ENCODE measurements at places on chromosomes 1 and 21.

DNA sequence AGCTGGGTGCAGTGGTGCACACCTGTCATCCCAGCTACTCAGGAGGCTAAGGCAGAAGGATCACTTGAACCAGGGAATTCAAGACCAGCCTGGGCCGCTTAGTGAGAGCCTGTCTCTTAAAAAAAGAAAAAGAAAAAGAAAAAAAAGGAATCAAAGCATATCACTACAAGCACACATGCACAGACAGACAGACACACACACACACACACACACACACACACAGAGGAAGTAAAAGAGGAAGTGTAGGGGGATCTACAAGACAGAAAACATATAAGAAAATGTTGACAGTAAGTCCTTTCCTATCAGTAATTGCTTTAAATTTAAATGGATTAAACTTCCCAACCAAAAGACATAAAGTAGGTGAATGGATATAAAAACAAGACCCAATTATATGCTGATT lies 180.3 kb downstream of the FAF1 start:
- DNase-seq, result no peak

- no peak for DNase-seq
Observed at GRCh38 chr1:65109487-65109886, 38.5 kb upstream of the AK4 start.

DNA sequence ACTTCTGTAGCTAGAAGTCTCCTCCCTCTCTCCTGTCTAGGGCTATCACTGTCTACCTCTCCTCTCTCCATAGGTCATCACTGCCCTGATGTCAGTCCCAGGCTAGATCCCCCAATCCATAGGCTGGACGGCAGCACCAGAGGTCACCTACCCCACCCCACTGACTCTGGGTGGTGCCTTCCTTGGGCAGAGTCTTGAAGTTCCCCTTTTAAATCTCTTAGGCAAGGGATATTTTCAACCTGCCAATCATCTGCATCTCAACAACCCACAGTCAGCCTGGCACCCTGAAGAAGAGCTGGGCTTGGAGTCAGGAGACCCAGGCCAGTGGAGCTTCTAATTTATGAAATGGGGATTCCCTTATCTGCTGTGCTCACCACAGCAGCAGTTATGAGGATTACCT lies 13.2 kb downstream of the MYBPH start:
- DNase-seq, result no peak

- DNase-seq, result no peak
Observed at GRCh38 chr1:204377800-204378668, 18.3 kb upstream of the PLEKHA6 start.

DNA sequence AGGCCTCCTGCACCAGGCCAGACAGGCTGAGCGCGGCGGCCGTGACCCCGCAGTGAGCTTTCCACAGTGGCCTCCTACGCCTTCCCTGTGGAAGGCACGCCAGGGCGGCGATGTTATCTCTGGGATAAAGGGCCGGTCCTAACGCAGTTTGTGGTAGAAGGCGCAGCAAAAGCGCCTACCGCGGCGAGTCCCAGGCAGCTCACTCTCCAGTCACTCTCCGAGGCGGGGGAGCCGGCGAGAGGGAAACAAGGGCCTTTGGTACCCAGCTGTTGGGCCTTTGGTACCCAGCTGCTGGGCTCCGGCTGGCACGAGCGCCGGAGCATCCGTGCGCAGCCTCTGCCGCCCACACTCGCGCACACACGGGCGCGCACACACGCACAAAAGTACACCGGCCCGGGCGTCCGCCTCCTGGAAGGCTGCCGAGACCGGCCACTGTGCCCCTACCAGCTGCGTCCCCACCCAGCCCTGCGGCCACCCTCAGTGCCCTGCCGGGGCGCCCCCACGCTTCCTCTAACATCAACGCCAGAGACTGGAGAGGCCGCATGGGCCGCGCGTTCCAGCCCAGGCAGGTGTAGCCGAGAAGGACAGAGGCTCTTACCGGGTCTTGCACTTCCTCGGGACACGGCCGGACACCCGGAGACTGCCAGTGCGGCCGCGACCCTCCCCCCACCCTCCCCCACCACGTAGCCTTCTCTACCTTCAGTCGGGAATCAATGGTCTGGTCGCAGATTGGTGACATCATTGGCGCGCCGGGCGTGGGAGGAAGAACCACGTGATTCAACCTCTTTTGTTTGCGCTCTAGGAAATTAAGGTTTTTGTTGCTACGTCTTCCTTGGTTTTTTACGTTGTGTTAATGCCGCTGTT lies 19.5 kb upstream of the ADAR start:
- DNase-seq, result peak; percentile 83

GRCh38 chr1:235730007-235730406 lies 80.4 kb upstream of the GNG4 start:
- DNase-seq, result no peak

DNA sequence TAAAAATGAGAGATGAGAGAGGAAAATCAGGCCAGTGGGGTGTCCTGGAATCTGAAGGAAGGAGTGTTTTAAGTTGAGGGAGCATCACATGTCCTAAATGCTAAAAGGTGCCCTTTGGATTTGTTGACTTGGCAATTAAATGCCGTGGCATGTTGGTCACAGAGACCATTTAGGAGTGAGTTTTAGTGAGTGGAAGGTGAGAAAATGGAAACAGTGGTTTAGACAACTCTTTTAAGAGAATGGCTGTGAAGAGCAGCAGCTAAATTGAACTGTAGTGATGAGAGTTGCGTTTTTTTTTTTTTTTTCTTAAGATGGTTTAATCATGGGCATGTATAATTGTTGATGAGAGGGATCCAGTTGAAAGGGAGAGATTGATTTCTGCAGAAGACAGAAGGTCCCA lies 95.0 kb downstream of the S1PR1 start:
- DNase-seq, result no peak

DNA sequence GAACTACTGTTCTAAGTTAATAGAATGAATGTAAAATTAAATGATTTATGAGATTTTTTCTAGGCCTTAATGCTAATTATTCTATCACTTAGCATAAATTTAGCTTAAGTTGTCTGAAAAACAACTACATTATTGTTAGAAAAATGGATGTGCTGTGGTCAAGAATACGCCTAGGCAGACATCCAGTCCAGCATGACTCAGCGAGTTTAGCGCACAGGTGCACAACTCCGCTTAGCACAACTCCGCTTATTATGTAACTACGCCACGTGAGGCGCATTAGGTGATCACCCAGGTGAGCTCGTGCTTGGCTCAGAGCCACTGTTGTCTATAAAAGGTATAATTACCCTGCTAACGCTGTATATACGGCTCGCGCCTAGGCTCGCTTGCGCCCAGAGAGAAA lies 1043.6 kb upstream of the ADGRL4 start:
- no peak for DNase-seq

DNA sequence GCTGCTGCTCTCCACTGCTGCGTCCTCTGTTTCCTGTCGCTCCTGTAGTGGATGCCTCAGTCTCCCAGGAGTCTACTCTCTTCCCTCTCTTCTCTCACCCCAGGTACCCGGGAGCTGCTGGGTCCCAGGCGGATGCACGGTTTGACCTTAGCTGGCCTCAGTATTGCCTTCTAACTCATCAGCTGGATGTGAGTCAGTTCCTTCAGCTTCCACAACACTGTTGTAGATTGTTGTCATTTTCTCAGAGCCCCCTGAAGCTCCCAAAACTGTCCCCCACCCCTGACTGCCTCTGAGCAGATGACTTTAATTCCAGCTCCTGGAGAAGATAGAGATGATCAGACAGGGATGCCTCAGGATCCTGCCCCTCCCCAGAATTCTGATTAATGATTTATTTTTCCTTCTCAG lies 7.2 kb downstream of the CNIH3 start:
- DNase-seq, result no peak

DNA sequence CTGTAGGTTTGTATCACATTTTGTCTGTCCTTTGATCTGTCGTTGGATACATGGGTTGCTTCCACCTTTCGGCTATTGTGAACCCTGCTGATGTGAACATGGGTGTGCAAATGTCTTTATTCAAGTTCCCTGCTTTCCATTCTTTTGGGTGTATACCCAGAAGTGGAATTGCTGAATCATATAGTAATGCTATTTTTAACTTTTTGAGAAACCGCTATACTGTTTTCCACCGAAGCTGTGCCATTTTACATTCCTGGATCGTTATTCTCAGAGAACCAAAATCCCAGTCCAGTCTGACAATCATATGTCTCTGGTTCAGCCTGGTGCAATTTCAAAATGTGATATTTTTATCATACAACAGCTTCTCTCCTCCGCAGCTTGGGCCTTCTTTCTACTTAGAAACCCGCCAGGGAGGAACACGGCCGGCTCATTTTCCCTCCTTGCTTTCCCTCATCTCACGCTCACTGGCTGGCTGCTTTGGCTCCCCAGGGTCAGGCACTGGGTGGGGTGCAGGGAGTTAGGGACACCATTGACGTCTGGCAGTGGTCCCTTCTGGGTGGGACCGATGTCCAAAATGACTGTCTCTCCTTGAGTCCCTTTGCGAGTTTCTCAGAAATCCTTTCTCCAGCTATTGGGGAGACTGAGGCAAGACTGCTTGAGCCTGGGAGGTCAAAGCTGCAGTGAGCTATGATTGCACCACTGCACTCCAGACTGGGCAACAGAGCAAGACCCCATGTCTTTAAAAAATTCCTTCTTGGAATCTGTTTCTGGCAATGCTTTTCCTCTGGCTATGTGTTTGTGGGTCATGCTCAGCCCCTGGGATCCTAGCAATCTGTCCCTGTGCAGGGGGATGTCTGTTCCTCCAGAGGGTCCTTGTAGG lies 73.5 kb upstream of the AKT3 start:
- no peak for DNase-seq

- peak; percentile 71 for DNase-seq
Observed at GRCh38 chr21:43646550-43647260, 12.6 kb downstream of the HSF2BP start.

- no peak for DNase-seq
Observed at GRCh38 chr1:224541901-224542630, 74.1 kb upstream of the CNIH3 start.

GRCh38 chr1:234503193-234504050 lies 24.4 kb upstream of the TARBP1 start:
- no peak for DNase-seq

DNA sequence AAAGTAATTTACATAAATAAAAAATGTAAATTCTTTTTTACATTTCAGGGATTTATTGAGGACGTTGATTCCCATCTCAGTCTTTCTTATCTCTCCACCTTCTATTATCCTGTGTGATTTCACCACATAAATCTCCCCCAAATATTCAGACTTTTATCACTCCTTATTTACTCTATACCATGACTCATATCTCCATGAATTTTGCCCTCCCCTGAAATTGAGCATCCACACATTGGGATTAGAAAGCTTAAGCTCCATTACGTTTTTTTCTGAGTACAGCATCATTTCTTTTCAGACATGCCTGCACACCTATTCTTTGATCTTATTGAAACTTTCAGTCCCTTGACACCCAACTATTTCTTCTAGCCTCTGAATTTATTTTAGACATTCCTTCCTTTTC lies 111.2 kb downstream of the IFI44 start:
- no peak for DNase-seq

- peak; percentile 79 for DNase-seq
Observed at GRCh38 chr1:43147625-43148327, 24.3 kb downstream of the EBNA1BP2 start.

DNA sequence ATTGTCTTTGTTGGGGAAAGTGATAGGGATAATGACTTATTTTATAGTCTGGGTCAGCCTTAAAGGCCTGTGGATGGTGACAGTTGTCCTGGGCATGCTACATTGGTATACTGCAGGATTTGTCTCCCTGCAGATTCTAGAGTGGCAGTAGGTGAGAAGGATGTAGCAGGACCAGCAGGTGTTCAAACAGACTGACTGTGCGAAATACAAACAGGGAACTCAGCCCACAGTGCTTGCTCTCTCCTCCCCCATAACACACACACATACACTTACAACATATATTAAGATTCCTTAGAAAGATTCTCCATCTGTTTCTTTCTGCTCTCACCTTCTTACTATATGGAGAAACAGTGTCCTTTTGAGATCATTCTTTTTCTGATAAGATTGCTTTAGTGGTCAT lies 6.9 kb downstream of the PDE4B start:
- DNase-seq, result no peak

GRCh38 chr1:31726715-31727114 lies 22.9 kb upstream of the COL16A1 start:
- DNase-seq, result no peak

GRCh38 chr1:88890791-88891317 lies 513 bp downstream of the GTF2B start:
- DNase-seq, result no peak

GRCh38 chr1:229075217-229075616 lies 195.7 kb upstream of the RAB4A start:
- DNase-seq, result no peak

- no peak for DNase-seq
Observed at GRCh38 chr1:5271264-5271663, 616.9 kb downstream of the AJAP1 start.

GRCh38 chr1:174258148-174258550 lies 98.8 kb downstream of the RABGAP1L start:
- no peak for DNase-seq

- no peak for DNase-seq
Observed at GRCh38 chr21:29669416-29669815, 270.4 kb downstream of the GRIK1 start.

DNA sequence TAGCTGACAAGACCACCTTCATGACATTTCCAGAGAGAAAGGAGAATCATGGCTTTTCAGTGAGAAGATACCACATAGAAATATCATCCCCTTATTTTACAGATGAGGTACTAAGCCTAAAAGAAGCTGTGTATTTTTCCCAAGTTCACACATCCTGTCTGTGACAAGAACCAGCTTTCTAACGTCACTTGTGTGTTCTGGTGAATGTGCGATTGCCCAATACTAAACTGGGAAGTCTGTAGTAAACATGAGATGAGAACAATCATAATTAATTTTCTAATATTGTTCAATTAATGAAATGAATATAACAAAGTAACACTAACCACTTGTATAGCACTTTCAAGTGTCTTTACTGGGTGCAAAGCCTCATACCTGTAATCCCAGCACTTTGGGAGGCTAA lies 46.0 kb downstream of the PTGER3 start:
- DNase-seq, result no peak

DNA sequence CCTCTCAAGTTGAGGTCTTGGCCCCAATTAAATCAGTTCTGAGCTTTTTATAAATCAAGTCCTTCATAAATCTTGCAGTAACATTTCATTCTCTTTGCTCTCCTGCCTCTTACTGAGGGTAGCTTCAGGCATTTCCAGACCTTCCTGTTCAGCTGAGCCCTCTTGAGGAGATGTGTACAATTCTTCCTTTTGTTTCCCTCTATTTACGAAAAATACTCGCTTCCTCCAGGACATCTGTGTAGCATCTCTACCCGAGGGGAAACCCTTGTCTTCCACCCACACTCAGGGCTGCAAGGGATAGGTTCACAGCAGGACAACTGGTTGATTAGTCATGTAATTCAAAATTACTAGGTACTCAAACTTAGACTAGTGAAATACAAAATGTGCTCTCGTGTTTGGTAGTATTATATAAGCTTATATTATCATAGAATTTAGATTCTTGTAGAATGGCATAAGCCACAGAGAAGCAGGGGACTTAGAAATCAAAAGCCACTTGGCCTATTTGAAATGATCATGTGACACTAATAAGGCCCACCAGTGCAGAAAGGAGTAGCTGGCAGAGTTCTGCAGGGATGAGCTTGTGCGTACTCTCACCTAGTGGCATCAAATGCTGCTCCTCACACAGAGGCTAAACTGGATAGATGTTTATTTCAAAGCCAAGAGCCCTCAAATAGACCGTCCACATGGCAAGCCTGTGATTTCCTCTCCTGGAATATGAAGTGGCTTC lies 126.7 kb downstream of the GDAP2 start:
- DNase-seq, result no peak
